Right ventricle myocardium superior (tissue), 1 donor: ENCODE measurements at places on chromosomes 4 and X. TPM values are rescaled to one million over a fixed set of nuclear protein-coding genes. Genes with fewer than 3 reads are reported as not detected.

The RBM47 gene
- 2.4 TPM for total RNA-seq

The ADAMTS3 gene
- total RNA-seq = 0.27 TPM

The ADRA2C gene
- total RNA-seq = 6.2 TPM

The AMOT gene
- 8.6 TPM for total RNA-seq

The CASK gene
- 12.4 TPM for total RNA-seq

The GASK1B gene
- total RNA-seq = 60.2 TPM

The LRP2BP gene
- total RNA-seq = 2.6 TPM

The TMEM47 gene
- 31.5 TPM for total RNA-seq

The CXCL13 gene
- total RNA-seq = not detected

The LPAR4 gene
- 0.38 TPM for total RNA-seq

The AFM gene
- total RNA-seq = not detected

The EIF4E gene
- total RNA-seq = 50.3 TPM

The TRPC3 gene
- 0.13 TPM for total RNA-seq

The SLITRK4 gene
- total RNA-seq = 0.38 TPM
